Activated B cell treated with CpG ODN at 0.5 μM for 24 hours (primary cell): ENCODE measurements at places on chromosomes 4 and X. TPM values are rescaled to one million over a fixed set of nuclear protein-coding genes. Genes with fewer than 3 reads are reported as not detected.

DNA sequence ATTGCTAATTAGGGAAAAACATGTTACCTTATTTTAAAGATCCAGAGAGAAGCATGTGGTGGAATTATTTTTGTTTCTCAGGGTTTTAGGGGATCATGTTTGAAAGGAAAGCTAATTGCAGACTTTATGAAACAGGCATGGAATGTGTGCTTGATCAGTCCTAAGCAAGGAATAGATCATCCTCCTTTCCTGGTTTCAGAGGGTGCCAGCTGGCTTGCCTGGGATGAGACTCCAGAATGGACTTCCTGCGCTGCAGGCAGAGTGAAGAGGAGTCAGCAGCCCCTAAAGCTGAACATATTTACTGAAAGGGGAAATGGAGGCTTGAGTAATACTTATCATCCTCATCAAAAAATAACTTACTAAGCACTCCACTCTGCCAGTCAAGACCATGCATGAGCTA is 13.3 kb downstream of the FGF5 start:
- no peak for DNase-seq

GRCh38 chrX:77276742-77277141 is 170.4 kb upstream of the FGF16 start:
- no peak for DNase-seq

DNA sequence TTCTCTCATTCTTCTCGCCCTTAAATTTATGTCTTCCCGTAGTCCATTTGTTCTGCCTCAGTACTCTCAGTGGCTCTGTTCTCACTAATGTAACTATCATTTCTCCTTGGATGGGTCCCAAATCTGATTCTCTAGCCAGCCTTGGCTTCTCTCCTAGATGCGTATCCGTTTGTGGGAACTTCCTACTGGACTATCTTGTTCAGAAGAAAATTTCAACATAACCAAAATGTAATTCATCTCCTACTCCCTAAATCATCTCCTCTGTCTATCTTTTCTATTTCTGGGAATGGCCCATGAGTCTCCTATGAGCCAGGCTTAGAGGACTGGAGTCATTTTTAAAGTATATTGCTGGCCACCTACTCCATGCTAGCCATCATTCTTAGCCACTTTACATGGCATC is 4.4 kb upstream of the C4orf36 start:
- no peak for DNase-seq

Gene PRDM8
- 9.0 and 11.6 TPM in 2 replicates for total RNA-seq

Gene EDNRA
- not detected in 2 replicates for total RNA-seq
